ENCODE measurements at places on chromosomes 1 and 21. TPM values are rescaled to one million over a fixed set of nuclear protein-coding genes. Genes with fewer than 3 reads are reported as not detected.

DNA sequence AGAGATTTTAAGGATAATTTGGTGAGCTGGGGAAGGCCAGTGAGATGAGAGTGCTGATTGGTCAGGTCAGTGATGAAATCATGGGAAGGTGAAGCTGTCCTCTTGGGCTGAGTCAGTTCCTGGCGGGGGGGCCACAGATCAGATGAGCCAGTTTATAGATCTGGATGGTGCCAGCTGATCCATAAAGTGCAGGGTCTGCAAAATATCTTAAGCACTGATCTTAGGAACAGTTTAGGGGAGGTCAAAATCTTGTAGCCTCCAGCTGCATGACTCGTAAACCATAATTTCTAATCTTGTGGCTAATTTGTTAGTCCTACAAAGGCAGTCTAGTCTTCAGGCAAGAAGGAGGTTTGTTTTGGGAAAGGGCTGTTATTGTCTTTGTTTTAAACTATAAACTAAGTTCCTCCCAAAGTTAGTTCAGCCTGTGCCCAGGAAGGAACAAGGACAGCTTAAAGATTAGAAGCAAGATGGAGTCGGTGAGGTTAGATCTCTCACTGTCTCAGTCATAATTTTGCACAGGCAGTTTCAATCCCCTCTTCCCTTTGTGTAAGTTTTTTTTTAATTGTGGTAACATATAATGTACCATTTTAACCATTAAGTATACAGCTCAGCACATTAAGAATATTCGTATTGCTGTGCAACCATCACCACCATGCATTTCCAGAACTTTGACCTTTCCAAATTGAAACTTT is 39.4 kb downstream of the PTAFR start:
- H3K36me3 ChIP-seq: no peaks in the 10 kb centered on the region
- no peak overlapping the region for H3K27ac ChIP-seq
- no peaks in the 10 kb centered on the region for H3K27me3 ChIP-seq
- peaks cover 6% of the 10 kb centered on the region for H3K4me1 ChIP-seq
- no peak overlapping the region for H3K4me3 ChIP-seq

- no peaks in the 10 kb centered on the region for H3K27me3 ChIP-seq
- no peaks in the 10 kb centered on the region for H3K4me1 ChIP-seq
- no peak overlapping the region for H3K4me3 ChIP-seq
- no peak for DNase-seq
- no peak overlapping the region for H3K27ac ChIP-seq
Measured at GRCh38 chr1:102842606-102843005, 265.7 kb downstream of the COL11A1 start.

DNA sequence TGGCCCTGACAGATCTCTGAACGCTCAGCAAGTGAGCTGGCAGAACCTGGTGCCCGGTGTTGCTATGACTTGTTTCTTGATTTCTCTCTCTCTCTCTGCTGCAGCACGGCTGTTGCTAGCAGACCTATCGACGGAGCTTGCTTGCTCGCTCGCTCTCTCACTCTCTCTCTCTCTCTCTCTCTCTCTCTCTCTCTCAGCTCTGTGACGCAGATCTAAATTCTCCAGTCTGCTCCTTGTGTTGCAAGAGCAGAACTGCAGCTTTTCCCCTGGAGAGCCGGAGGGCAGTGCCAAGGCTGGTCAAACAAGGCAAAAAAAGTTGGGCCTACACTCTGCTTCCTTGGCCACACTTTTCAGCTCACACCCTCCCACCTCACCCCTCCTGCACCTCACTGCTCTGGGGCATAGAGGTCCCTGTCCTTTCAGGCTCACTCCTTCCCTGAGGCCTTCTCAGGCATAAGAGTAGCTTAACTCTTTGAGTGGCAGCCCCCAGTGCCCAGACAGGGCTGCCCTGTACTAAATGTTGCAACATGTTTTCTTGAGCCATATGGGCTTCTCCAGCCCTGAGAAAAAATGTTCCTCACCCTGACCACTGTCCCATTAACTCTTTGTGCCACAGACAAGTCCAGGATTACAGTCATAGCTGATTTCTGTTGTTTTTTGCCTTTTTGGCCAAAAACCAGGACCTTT is 72.2 kb downstream of the CD46 start:
- H3K27me3 ChIP-seq: no peaks in the 10 kb centered on the region
- peak overlapping the region; percentile 98 for H3K27ac ChIP-seq
- DNase-seq: peak; percentile 88
- H3K36me3 ChIP-seq: no peaks in the 10 kb centered on the region
- H3K4me1 ChIP-seq: peaks cover 74% of the 10 kb centered on the region
- H3K4me3 ChIP-seq: peak overlapping the region; percentile 67

Gene ASAP3
- 43.1 TPM for total RNA-seq

Gene PAPPA2
- 2.2 TPM for total RNA-seq

Gene ZNF678
- 12.8 TPM for total RNA-seq

Data from testis (tissue), 5 donors.